Activated T-cell treated with anti-CD3 and anti-CD28 coated beads, Interleukin-2, amount 50 U/mL, for 48 hours (primary cell): ENCODE measurements at places on chromosomes 7 and 10.

GRCh38 chr7:50304129-50304910 is at the start of gene IKZF1:
TSS of gene IKZF1 (plus strand) at chr7:50304716. CDS start at chr7:50319062, 14,346 bp downstream.
- DNase-seq = peak; percentile 82

DNA sequence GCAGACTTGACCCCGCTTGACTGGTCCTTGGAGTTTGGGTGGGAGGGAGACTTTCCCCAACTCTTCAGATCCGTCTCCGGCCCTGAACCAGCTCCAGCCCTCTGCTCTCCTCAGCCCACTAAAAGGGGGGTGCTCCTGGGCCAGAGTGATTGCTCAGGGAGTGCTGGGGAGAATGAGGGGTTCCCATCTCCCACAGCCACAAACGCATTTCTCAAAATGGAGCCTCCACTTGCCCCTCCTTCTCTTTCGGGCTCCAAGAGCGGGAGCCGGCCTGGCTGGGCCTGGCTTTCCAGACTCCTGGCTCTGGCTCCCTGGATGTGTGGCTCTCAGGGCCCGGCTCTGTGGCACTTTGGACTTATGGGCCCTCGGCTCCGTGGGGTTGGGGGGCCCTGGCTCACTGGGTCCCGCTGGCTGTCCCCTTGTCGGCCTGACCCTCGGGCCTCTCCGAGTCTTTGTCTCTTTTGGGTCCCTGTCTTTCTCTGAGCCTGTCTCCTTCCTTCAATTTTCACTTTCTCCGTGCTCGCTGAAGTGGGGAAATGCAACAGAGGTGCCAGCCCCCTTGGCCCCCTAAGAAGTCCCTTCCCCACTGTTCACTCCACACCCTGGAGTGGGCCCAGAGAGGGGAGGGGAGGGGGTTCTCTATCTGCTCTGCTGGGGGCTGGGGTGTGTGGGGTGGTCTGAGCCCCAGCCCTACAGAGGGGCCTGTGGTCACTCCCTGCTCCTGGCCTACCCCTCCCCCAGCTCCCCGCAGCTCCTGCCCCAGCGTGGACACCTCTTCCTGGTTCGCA is 713 bp downstream of the LZTS2 start:
- DNase-seq = no peak

DNA sequence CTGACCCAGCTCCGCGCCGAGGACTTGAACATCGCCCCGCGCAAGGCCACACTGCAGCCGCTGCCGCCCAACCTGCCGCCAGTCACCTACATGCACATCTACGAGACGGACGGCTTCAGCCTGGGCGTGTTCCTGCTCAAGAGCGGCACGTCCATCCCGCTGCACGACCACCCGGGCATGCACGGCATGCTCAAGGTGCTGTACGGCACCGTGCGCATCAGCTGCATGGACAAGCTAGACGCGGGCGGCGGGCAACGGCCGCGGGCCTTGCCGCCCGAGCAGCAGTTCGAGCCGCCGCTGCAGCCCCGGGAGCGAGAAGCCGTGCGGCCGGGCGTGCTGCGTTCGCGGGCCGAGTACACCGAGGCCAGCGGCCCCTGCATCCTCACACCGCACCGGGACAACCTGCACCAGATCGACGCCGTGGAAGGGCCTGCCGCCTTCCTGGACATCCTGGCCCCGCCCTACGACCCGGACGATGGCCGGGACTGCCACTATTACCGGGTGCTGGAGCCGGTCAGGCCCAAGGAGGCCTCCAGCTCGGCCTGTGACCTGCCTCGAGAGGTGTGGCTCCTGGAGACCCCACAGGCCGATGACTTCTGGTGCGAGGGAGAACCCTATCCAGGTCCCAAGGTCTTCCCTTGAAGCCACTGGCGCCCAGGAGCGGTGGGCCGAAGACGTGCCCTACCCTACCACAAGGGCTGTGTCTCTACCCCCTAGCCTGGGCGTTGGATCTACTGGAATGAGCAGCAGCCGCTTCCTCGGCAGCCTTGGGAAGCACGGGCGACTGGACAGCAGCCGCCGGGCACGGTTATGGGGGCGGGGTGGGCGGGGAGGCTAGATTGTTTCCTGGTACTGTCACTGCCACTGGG is 945 bp downstream of the ADO start:
- DNase-seq = peak; percentile 49

GRCh38 chr10:30359373-30360206 is 10.5 kb upstream of the MTPAP start:
- DNase-seq = peak; percentile 79

GRCh38 chr7:2512713-2513112 is 6.9 kb upstream of the LFNG start:
- DNase-seq = no peak

DNA sequence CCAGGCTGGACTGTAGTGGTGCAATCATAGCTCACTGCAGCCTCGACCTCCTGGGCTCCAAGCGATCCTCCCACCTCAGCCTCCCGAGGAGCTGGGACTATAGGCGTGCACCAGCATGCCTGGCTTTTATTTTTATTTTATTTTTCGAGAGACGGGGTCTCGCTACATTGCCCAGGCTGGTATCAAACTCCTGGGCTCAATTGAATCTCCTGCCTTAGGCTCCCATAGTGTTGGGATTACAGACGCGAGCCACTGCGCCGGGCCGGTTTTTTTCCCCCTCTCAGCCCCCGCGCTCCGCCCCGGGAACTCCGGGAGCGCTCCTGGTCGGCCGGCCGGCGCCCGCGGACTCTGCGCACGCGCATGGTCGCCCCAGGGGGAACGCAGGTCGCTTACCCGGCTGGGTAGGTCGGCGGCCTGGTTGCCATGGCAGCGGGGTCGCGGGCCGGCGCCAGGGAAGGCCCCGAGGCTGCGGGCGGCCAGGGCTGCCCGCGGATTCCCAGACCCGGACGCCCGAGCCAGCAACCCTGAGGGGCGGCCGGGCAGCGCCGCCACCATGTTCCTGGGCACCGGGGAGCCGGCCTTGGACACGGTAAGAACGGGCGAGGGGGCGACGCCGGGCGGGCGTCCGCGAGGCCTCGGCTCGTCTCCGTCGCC is at the start of gene IQCE:
IQCE (plus strand) TSS at position 351 of the 654 bp plus-strand sequence; CDS start at position 554, 203 bp downstream.
- peak; percentile 95 for DNase-seq

DNA sequence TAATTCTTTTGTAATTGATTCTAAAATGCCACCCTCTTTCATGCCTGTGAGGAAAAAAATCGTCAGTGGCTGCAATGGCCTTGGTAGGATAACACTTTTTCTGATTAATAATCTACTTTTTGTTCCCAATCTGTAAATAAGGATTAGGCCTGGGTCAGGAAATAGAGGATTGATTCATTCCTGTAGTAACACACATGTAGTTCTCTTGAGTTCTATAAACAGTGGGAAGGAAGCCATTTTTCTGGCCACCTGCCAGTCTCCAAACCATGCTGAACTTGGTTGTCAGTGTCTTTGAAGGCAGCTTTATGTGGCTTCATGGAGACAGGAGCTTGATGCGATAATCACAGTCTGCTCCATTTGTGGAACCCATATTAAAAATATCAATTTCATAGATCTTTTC is 169.3 kb upstream of the NFE2L3 start:
- DNase-seq = no peak

GRCh38 chr10:98338896-98339295 is 70.9 kb upstream of the LOXL4 start:
- DNase-seq = no peak

DNA sequence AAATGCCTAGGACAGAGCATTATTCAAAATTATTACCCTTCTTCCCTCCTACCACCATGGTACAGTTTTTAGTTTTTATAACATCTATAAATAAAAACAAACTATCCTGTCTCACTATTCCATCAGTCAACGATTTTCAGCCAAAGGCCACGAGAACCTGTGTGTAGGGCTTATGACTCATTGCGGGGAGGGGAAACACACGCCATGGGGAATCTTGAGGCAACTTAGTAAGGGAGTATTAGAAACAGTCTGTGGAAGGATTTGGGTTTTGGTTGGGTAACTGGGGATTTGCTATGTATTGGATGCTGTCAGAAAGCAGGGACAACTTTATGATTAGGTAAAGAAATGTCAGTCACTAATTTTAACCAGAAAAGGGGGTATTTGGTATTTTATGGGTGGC is 14.7 kb downstream of the GPR141 start:
- DNase-seq = no peak

DNA sequence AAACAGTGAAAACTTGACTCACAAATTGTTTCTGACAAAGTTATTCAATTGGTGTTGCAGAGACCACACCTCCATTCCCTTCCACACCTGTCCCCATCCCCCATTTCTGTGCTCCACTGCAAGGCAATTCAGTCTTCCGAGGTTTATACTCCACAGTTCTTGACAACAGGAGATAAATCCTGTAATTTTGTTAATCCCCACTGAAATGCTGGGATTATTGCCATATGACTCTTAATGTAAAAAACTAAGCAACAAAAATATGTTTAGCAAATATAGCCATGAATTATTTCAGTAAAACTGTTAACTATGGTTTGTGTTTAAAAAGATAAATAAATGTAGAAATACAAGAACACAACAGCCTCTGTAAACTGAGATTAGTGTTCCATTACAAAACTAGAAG is 170.1 kb upstream of the SEMA3D start:
- no peak for DNase-seq

- no peak for DNase-seq
Measured at GRCh38 chr7:83036721-83037380, 125.8 kb downstream of the PCLO start.

DNA sequence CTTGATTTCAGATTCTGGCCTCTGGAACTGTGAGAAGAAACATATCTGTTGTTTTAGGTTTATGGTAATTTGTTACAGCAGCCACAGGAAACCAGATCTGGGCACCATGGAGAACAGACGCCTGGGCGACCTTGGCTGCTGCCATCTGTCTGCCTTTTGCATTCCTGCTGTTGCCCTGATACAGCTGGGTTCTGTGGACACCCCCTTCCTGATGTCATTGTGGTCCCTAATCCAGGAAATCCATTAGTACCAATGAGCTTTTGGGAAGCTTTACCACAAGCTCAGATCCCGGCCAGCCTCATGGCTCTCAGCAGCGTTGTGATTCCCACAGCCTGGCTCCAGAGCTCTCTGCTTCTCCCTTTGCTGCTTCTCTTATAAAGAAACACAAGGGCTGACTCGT is 174.2 kb upstream of the NPS start:
- DNase-seq = no peak

DNA sequence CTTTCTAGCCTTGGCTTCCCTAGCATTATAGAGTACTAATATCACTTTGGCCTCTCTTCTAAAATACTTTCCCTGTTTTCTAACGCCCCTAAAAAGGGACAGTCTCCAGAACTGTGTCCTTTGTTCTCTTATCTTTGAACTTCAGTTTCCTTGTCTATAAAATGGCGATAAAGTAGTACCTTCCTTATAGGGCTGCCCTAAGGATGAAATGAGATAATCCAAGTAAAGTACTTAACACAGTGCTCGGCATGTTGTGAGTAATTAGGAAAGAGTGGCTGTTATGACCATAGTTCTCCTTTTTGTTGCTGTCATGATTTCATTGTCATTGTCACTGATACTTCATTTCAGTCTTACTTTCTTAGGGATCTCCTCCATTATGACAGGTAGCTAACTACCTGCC is 114.7 kb downstream of the EXOC4 start:
- no peak for DNase-seq

DNA sequence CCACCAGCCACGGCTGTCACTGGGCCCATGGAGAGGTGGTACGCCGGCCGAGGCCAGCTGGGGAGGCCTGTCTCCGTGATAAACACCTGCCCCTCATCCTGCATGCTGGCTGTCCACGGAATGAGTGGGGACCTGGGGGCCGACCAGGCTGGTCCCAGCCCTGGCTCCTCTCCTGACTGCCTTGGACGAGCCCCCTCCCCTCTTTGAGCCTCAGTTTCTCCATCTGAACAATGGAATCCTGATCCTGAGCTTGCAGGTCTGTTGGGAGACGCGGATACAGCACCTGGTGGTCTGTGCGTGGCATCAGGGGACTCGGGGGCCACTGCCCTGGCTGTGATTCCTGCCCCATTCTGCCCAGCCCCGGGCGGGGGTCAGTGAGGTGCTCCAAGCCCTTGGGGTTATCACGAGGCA is 109.9 kb downstream of the MICALL2 start:
- DNase-seq = no peak

DNA sequence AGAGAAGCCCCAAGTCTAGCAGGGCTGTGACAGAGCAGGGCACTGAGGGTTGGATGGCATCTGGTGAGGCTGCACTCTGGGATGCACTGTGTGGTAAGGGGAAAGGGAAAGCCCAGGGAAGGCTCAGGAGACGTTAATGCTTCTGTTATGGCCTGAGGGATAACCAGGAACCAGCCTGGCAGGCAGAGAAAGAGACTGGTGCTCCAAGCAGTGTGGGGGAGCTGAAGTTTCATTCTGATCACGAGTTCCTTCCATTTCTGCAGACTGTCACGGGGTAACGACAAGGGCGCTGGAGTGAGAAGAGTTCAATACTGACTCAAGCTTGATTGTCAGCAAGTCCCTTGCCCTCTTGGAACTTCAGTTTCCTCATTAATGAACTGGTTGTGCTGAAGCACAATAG is 730.9 kb downstream of the GRID1 start:
- DNase-seq = no peak

- no peak for DNase-seq
Measured at GRCh38 chr10:367636-368035, 232.4 kb downstream of the ZMYND11 start.

GRCh38 chr10:17229016-17229716 is 1.1 kb downstream of the VIM start:
- peak; percentile 78 for DNase-seq

GRCh38 chr7:116805100-116805544 is 57.3 kb upstream of the CAPZA2 start:
- DNase-seq = no peak

GRCh38 chr7:151432658-151433521 is 7.1 kb downstream of the CRYGN start:
- DNase-seq = peak; percentile 78

DNA sequence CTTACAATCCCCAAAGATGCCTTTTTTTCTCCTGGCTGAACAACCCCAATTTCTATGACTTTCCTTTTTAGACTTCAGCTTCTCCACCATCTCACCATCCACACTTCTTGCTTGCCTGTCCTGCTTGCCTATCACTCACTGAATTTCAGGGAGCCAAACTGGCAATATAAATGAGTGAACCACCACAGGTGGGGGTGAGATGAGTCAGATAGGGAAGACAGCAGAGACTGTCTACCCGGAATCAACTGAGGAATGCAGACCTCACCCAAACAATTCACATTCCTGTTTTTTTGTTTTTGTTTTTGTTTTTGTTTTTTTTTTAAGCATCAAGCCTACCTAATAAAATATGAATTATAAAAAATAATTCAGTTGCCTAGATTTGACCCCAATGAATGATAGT is 273.8 kb downstream of the NRG3 start:
- DNase-seq = no peak

DNA sequence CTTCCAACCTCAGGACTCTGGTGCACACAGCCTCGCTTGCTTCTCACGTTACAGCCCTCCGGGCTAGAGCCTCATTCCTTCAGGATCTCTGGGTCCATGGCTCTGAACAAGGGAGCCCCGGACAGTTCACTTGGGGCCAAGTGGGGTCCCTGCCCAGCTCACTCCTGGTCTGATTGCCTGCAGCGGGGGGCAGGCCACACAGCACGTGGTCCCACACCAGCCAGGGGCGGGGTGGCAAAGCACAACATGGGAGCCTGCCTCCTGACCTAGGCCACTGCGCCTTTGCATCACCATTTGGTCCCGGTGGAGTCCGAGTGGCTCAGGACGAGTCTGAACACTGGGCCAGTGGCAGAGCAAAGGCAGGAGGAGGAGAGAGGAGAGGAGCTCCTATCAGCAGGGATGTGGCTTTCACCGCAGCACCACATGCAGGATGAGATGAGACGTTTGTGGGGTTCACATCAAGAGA is 13.4 kb upstream of the CRYGN start:
- peak; percentile 10 for DNase-seq

- DNase-seq = no peak
Measured at GRCh38 chr10:111988646-111989045, 194.9 kb downstream of the GPAM start.

GRCh38 chr7:29588212-29588611 is 24.6 kb downstream of the PRR15 start:
- no peak for DNase-seq
